Activated B cell treated with CpG ODN at 0.5 μM for 24 hours (primary cell): ENCODE measurements at places on chromosomes 2 and 18.

GRCh38 chr2:233816771-233817170 is 37.6 kb downstream of the HJURP start:
- DNase-seq = no peak

DNA sequence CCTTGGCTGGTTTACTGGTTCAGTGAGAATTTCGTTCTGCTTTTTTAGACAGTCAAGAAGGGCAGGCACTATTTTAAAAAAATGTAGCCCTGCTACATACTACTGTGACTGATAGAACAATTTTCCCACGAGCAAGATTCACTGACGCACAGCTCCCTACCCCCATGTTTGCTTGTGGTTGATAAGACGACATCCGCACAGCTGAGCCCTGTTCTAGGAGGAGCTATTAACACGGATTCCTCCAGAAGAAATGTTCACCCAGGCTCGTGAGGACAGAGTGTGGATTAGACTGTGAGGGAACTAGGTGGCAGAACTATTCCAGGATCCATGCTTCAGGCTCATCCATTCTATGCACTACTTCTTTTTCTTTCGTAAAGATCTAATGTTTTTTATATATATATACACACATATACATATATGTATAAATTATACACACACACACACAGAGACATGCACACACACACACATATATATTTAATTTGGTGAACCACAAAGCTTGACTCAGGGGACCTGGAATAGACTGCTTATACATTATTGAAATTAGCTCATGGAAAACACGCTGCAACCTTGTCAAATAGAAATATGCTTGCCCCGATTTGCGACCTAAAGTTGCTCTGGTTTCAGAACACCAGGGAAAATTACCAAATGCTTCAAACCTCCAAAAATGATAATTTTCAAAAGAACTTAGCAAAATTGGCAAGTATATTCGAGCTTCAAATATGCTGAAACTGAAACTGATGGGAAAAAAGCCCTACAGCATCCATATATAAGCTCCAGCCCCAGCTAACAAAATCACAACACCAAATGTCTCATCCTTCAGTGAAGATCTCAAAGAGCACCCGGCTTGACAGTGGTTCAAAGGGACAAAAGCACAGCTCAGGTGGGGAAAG is 370.4 kb downstream of the SOCS6 start:
- DNase-seq = no peak

- DNase-seq = no peak
Observed at GRCh38 chr2:3659447-3660432, 1.7 kb downstream of the ALLC start.

DNA sequence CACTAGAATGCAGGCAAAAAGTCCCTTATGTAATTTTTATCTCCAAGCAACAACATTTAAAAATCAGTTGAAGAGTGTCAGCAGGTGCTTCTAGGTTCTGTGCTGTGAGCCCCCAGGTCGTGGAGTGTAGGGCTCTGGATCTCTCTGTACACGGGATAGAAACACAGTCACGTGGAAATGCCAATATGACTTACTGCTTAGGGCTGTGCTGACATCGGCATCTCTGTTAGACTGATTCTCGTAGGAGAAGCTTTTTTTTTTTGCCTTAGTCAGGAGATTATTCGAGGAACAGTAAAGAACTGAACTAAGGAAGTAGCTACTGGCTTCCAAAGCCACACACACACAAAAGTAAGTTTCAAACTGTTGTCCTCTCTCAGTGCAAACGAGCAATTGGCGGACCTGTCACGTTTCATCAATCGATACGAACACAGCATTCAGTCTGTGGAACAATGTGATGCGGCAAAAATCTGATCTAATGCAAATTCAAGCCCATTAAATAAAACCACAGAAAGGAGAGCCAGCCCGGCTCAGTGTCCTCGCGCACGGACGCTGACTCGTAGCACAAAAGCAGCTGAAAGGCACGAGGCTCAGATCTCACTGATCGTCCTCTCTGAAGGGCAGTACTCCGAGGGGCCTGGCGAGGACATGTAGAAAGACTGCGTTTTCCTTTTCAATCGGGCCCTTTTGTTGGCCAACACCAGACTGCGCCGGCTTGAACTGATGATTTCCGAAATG is 41.5 kb downstream of the PRELID3A start:
- DNase-seq = no peak

DNA sequence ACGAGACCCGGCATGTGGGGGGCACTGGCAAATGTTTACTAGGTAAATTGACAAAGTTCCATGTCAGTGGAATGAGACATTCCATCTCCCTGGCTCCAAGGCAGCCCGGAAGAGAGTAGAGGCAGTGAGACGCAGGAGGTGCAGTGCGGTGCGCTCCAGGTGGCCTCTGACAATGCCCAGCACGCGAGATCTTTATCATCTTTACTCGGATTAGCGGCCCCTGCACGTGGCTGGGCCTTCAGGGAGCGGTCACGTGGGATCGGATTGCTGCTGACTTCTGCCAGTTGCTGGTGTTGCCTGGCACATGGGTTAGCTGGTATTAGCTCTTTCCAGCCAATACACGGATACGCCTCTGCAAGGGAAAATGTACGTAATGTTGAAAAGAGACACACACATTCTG is 151.2 kb upstream of the ALKAL2 start:
- DNase-seq = no peak

- no peak for DNase-seq
Observed at GRCh38 chr2:23585273-23586170, 200.5 kb downstream of the KLHL29 start.

DNA sequence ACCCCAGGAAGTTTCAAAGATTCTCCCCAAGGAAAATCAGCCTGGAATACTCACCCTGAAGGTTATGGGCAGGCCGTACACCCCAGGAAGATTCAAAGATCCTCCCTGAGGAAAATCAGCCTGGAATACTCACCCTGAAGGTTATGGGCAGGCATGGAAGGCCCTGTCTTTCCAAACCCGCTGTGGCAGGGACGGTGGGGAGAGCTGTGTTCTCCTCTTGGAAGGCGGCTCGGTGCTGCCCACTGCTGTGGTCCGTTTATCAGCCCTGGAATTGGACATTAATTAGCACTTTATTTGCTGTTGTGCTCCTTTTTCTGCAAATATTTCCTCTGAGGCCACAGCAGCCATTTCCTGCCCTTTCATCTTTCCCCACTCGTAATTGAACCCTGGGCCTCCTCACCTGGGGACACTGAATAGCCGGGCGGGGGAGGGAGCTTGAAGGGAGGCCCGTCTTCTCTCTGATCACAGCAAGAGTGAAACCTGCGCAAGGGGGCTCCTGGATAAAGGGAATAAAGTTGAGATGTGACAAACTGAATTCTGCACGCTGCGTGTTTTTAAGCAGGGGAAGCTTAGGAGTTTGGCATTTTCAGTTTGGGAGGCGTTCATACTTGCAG is 308.7 kb upstream of the SALL3 start:
- DNase-seq = no peak

- DNase-seq = no peak
Observed at GRCh38 chr18:75752740-75753263, 325.3 kb upstream of the SMIM21 start.

DNA sequence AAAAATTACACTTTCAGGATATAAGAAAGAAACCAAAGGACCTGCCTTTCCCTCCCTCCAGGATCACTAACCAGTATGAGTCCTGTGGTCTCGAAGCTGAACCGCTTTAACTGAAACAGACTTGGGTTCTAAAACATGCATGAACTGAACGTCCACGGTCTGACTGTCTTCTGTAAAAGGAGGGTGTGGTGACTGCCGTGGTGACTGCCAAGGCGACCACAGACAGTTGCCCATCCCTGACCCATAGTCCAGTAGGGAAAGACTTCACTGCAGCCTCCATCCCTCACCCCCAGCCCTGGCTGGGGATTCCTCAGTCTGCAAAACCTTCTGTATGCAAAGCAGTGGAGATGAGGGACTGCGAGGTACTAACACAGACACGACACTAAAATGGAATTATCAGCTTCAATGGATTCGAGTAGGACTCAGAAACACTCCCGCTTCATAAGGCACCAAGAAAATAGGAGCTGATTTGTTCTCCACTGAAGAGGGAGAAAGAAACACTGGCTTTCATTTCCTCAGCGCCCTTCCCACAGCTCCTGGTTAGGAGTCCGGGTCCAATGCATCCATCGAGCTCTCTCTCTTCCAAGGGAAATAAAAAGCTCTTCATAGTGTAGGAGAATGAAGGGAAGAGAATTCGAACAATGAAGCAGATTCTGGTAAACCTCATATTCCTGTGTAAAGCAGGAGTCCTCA is 197.2 kb downstream of the HDAC4 start:
- no peak for DNase-seq

GRCh38 chr2:63701406-63701805 is 112.6 kb downstream of the MDH1 start:
- no peak for DNase-seq

DNA sequence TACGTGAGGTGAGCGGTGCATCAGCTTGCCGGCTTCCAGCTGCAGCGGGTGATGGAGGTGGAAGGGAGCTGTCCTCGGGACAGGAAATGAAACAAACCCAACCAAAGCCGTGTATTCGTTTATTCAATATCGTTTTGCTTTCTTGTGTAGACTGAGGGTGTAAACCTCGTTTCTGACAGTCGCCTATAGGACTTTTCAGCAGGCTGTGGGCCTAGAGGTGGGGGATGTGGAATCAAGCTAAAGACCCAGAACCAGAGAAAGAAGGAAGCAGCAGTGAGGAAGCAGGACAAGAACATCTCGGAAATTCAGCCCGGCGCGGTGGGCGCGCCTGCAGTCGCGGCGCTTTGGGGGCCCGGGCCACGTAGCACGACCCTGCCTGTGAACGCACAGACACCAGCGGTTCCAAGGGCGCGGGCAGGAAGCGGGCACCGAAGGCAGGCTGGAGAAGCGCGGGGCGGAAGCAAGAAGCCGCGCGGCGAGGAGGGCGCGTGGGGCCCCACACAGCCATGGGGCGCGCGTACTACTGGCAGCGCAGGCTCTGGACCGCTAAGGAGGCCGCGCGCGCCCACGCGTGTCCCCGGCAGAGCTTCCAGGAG is 755 bp upstream of the ATP9B start:
- DNase-seq = no peak

GRCh38 chr2:98498703-98499440 is 54.2 kb downstream of the INPP4A start:
- DNase-seq = no peak

- DNase-seq = no peak
Observed at GRCh38 chr18:67788310-67789164, 272.0 kb upstream of the DSEL start.

DNA sequence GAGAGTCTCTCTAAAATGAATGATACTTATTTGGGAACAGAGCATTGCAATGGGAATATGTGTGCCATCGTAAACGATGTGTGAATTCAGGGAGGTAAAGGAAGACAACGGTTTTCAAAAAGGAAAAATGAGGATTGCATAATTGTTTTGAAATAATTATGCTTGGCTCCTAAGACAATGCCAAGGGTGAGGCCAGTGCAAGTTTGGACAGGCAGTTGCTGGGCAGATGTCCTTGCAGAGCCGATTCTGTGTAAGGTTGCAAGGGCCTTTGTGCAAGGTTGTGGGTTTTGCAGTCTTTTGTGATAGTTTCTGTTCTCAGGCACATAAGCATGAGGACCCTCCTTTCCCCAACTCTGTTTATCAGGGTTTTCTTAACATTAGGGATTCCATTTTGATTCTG is 70.0 kb upstream of the ZNF236 start:
- no peak for DNase-seq

DNA sequence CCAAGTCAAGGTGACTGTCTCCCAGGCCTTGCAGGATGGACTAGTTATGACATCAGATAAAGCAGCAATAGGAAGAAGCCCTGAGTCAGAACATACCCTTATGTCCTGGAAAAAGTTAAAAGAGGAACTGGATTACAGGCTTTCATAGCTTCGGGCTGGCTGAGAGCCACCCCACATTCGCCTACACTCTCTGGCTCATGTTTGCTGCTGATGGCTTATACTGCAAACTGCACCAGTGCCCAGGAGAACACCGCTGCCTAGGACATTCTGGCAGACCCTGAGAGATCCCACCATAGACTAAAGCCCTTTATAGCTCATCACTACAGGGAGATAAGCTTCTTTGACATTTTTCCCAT is 20.3 kb downstream of the SLC8A1 start:
- no peak for DNase-seq

GRCh38 chr2:120906914-120907313 is 171.2 kb downstream of the GLI2 start:
- no peak for DNase-seq

GRCh38 chr2:164739966-164740365 is 101.7 kb downstream of the COBLL1 start:
- DNase-seq = no peak

DNA sequence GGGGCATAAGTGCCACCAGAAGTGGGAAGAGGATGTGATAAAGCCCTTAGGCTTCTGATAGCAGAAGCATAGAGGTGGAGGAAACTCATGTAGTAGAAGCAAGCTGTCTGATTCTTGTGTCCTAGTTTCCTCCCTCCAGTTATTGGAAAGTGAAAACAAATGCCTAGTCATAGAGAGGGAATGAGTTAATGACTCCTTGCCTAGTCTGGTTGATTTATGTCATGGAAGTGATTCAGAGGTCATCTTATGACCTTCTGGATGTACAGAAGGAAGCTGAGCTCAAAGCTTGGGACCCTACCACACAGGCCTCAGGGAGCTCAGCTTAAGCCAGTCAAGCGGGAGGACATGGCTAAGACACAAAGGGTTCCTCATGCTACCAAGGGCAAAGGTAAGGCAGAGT is 232.2 kb downstream of the THSD7B start:
- DNase-seq = no peak

DNA sequence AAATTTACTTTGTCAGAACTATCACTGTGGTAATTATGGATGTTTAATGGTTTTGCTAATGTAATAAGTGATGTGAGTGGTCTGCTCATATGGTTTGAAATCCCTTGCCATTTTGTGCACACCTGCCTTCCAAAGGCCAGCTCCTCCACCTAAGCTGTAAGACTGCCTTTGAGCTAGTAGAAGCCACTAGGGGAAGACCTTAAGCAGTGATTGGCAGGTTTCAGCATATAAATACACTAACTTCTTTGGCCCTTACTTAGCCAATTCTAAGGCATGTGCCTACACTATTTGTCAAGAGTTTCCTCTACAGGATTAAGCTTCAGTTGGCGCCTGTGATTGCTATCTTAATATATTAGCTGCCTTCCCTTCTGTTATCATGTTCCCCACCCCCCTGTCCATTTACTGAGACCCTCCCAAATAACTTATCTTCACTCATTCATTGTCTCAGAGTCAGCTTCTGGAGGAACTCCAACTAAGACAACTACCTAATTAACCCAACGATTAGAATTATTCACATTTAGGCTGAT is 141.1 kb downstream of the MBD5 start:
- DNase-seq = no peak

- DNase-seq = no peak
Observed at GRCh38 chr18:8031496-8031895, 464.4 kb downstream of the PTPRM start.

- no peak for DNase-seq
Observed at GRCh38 chr2:173258701-173259100, 96.0 kb upstream of the CDCA7 start.

DNA sequence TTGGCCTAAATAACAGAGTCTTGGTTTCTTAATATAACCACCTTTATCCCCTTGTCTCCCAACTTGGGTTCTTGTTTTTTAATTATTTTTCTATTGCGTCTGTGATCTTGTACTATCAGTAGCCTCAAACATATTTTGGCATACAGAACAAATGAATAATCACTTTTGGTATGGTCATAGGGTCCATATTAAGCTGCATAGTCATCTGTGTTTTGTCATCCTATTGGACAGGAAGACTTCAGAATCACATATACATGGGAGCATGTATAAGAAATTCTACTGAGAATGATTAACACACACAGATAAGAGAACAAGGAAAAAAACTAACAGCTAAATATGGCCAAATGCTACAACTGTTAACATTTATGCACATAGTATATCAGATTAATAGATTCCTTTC is 126.0 kb downstream of the MEP1B start:
- no peak for DNase-seq
